ENCODE measurements at places on chromosomes 5 and 9. TPM values are rescaled to one million over a fixed set of nuclear protein-coding genes. Genes with fewer than 3 reads are reported as not detected.

DNA sequence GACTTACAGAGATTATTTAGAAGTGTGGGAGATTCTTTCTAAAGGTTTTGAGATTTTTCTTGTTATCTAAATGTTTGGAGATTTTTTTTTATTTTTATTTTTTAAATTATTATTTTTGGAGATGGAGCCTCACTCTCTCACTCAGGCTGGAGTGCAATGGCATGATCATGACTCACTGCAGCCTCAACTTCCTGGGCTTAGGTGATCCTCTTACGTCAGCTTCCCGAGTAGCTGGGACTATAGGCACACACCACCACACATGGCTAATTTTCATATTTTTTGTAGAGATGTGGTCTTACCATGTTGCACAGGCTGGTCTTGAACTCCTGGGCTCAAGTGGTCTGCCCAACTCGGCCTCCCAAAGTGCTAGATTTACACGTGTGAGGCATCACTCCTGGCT, 694.5 kb downstream of the TLE1 start:
- DNase-seq, result no peak

GRCh38 chr5:101102506-101102905, 199.4 kb upstream of the ST8SIA4 start:
- DNase-seq, result no peak

TLE4 gene
- total RNA-seq, result 70.5 TPM

GRCh38 chr9:137221095-137221505, 940 bp downstream of the RNF208 start:
- no peak for DNase-seq

DNA sequence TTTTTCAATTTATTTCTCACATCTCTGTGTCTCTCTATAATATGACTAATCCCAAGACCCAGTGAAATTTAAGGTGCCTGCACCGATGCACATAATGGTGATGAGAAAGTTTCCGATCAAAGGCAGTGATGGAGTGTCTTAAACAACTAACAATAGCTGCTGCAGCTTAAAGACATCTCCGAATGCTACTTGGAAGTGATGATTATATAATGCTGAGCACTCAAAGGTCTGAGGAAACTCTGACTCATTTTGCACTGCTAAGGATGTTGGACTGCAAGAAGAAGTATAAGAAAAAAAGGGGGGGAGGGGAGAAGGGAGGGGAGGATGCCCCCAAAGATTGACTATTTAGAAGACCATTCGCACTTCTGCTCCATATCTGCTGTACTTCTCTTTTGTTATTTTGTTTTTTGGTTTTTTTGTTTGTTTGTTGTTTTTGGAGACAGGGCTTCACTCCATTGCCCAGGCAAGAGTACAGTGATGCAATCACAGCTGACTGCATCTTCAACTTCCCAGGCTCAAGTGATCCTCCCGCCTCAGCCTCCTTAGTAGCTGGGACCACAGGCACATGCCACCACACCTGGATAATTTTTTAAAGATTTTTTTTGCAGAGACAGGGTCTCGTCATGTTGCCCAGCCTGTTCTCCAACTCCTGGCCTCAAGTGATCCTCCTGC, 192.2 kb downstream of the HSD17B3 start:
- no peak for DNase-seq

GRCh38 chr9:108525186-108525585, 330.6 kb downstream of the ACTL7B start:
- DNase-seq, result no peak

DNA sequence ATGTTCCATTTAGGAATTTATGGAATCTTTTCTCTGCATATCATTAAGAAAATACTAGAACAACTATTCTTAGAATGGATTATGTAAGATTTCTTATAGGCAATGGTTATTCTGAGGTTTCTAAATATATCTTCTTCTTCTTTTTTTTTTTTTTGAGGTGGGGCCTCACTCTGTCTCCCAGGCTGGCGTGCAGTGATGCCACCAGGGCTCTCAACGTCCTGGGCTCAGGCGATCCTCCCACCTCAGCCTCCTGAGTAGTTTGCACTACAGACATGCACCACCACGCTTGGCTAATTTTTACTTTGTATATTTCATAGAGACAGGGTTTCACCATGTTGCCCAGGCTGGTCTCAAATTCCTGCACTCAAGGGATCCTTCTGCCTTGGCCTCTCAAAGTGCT, 137.2 kb downstream of the SREK1 start:
- no peak for DNase-seq

DNA sequence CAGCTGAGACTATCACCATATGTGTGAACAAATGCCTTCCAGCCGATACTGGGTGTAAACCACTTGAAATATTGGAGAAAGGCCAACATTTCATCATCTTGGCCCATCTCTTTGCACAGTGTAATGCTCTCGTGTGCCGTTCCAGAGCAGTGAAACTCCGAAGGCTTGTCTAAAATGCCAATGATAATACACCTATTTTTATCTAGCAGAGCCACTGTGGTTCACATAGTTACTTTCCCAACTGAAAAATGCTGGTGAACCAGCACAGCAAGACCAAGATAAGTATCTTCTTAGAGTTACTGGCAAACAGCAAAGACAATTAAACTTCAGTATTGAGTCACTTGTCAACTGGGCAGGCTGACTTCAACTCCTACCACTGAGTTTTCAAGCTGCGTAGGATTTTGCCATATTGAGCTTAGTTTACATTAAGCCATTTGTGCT, 379.9 kb upstream of the ACTBL2 start:
- no peak for DNase-seq

DNA sequence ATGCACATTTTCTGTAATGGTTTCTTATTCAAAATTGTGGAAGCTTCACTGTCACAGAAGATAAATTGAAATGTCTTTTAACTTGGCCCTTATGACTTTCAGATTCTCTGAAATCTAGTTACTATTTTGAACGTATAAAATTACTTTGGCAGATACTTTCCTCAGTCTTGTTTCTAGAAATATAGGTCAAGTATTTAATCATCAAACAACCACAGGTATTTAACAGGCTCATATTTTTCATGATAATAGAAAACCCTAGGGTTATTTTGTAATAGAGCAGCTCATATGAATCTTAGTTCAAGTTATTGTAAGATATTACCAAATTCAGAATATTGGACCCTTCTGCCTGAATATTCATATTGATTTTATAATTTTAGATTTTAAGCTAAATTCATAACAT, 236.0 kb upstream of the CDH18 start:
- DNase-seq, result no peak

LAMC3 gene
- total RNA-seq, result 3.0 TPM

DNA sequence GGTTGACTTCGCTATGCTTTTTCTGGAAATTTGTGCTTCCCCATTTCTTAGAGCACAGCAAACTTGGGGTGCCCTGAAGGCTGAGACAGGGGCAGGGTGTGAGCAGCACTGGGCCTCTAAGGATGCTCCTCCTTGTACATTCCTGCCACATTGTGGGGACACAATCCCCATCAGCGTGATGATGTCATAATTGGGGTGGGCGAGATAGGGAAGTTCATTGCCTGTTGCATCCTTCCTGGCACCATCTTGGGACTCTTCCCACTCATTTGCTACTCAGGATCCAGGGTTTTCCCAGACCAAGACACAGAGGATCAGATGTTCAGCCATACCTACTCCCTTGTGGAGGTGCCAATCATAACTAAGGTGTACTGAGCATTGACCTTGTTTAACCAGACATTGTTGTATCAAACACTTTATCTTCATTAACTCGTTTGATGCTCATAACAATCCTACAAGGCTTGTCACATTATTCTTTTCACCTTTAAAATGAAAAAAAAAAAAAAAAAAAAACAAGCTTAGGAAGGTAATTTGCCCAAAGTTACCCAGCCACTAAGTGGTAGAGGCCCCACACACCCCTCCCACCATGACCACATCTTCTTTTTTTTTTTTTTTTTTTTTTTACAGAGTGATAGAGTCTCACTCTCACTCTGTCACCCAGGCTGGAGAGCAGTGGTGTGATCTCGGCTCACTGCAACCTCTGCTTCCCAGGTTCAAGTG, 87.6 kb downstream of the UGCG start:
- DNase-seq, result no peak

DNA sequence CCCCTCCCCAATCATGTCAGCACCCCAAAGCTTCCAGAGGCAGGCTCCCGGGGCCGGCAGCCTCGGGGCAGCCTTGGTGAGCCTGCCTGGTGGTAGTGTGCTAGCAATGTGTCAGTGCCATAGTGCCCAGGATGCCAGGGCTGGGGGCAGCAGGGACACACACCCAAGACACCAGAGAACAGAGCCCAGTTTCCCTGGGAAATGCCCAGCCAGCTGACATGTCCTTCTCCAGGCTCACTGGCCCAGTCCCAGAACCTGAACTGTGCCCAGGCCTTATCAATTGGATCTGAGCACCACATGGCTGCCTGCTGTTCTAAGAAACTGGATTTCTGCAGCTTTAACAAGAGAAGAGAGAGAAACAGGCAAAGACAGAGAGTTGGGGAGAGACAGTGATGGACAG, 74.9 kb upstream of the LRRTM2 start:
- DNase-seq, result peak; percentile 35

DNA sequence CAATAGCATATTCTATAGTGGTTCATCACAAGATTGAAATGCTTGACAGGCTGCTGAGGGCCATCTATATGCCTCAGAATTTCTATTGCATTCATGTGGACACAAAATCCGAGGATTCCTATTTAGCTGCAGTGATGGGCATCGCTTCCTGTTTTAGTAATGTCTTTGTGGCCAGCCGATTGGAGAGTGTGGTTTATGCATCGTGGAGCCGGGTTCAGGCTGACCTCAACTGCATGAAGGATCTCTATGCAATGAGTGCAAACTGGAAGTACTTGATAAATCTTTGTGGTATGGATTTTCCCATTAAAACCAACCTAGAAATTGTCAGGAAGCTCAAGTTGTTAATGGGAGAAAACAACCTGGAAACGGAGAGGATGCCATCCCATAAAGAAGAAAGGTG, 43.8 kb downstream of the GCNT1 start:
- DNase-seq, result no peak

DNA sequence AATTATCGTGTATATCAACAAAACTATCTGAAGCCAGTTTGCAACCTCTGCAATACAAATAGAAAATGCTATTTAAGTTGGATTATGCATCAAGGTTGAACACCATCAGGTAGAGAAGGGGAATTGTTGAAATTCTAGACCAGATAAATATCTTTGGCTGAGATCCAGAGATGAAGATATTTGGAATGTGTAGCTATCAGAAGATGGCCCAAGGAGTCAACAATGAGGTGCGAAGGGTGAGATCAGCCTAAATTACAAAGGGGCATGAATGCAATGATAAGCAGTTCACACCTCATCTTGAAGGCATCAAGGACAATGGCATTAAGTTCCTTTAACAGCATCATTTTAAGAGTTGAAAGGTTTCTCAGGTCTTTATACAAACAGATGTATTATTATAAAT, 572.1 kb upstream of the DMAC1 start:
- no peak for DNase-seq

DNA sequence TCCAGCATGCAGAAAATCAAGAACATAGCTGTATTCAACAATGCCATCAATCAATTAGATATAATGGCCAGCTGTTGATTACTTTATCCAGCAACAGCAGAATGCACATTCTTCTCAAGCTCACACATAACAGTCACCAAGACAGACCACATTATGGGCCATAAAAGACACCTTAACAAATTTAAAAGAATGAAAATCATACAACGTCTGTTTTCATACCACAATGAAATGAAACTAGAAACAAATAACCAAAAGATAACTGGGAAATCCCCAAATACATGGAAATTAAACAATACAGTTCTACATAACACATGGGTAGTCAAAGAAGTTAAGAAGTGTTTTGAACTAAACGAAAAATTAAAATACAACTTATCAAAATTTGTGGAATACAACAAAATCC, 130.9 kb upstream of the GNA14 start:
- DNase-seq, result no peak

- DNase-seq, result no peak
Observed at GRCh38 chr5:93107141-93107540, 473.9 kb downstream of the NR2F1-AS1 start.

CDHR2 gene
- total RNA-seq, result under 0.01 TPM

HEXB gene
- 22.5 TPM for total RNA-seq

- DNase-seq, result no peak
Observed at GRCh38 chr5:120507800-120508463, 43.8 kb downstream of the PRR16 start.

- no peak for DNase-seq
Observed at GRCh38 chr5:52673495-52673894, 114.2 kb upstream of the ITGA1 start.

DNA sequence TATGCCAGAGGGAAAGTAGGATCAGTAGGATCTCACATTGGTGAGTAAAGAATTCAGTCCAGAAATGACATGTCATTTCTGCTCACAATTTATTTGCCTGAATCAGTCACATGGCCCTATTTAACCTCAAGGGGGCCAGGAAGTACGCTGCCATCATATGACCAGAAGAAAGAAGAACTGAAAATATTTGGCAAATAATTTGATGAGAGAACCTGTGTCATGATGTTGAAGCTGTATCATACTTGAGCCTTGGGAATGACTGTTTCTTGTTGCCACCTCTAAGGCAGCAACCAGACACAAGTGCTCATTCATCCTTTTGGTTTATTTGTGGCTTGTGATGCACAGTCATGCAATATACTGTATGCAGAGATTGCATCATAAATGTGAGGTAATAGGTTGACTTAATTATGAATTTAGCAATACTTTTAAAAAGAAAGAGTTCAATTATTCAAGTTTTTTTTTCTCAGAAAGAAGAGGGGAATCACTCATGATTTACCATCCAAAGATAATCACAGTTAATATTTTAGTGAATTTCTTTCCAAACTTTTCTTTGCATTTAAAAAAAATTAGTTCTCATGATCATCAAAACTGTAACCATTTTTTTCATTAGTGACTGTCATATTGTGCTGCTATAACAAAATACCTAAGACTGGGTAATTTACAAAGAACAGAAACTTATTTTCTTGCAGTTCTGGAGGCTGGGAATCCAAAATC, 8.2 kb upstream of the ZFYVE16 start:
- no peak for DNase-seq

- DNase-seq, result no peak
Observed at GRCh38 chr5:38636626-38637025, 80.2 kb upstream of the LIFR start.

DNA sequence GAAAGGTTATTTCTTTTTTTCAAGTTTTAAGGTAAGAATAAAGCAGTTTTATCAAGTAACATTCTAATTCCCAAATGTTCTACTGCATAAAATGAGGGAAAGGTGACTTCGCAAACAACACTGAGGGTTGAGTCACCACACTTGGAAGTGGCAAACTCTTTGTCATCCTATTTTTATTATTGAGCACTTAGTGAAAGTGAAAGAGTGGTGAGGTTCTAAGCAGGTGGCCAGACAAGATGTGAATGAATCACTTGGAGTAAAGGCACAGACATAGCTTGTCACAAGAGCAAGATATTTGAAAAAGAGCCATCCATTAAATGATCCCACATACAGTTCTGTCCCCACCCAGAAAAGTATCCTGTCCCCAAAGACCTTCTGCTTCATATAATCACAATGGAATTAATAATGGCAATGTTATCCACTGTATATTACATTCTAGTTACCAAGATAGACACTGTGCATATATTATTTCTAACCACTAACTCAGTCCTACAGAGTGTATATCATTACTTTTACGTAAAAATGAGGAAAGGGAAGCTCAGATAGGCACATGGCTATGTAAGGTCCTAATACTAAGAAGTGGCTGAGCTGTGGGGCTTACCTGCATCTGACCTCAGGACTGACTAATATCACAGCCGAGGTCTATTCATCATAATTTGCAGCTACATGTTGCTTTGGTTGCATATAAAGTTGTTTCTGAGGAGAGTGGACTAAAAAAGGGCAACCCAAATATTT, 730.4 kb upstream of the MEF2C start:
- DNase-seq, result no peak

FAM153A gene
- total RNA-seq, result 2.8 TPM

TMC1 gene
- total RNA-seq, result 0.78 TPM

PCDHGC5 gene
- total RNA-seq, result 6.2 TPM

Measured in occipital lobe (tissue), 3 donors.